NAMALWA (cell line): ENCODE measurements at places on chromosomes 12 and 14.

- no peak for DNase-seq
Observed at GRCh38 chr12:119592232-119592631, 1.3 kb upstream of the TMEM233 start.

DNA sequence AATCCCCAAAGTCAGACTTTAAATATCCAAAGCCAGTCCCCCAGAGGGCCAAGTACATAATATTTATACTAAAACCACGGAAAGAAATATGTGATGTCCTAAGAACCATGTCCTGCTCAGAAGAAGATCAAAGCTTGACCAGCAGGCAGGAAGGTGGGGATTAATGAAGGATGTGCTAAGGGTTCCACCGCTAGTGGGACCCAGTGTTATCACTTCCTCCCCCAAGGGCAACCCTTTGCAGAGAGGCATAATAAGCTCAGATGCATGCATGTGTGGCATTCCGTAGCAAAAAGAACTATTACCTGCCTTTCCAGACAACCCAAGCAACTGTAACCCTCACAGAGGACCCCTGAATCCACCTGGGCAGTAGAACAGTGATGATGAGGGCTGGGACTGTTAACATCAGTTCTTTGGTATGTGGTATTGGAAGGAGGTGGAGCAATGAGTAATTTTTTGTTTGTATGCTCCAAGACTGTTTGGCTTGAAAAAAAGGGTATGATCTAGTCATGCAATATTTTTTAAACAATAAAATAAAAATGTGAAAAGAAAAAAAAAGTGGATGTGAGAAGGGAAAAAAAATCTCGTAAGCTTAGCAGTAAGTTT lies 71.7 kb upstream of the ETV6 start:
- DNase-seq = no peak

- DNase-seq = no peak
Observed at GRCh38 chr12:1518591-1519516, 75.5 kb downstream of the FBXL14 start.

DNA sequence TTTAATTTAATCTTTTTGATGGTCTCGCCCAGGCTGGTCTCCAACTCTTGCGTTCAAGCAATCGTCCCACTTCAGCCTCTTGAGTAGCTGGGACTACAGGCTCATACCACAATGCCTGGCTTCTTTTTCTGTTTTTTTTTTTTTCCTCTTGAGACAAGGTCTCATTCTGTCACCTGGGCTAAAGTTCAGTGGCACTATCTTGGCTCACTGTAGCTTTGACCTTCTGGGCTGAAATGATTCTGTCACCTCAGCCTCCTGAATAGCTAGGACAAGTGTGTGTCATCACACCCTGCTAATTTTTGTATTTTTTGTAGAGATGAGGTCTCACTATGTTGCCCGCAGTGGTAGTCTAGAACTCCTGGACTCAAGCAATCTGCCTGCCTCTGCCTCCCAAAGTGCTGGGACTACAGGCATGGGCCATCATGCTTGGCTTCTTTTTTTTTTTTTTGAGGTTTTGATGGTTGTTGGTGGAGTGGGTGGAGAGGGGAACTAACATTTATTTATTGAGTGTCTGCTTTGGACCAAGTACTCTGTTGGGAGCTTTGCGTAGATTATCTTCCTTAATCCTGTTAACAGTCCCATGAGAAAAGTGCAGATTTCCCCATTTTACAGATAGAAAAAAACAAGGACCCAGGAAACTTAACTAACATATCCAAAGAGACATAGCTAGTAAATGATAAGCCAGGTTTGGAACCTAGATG lies 102.0 kb downstream of the DIP2B start:
- no peak for DNase-seq

DNA sequence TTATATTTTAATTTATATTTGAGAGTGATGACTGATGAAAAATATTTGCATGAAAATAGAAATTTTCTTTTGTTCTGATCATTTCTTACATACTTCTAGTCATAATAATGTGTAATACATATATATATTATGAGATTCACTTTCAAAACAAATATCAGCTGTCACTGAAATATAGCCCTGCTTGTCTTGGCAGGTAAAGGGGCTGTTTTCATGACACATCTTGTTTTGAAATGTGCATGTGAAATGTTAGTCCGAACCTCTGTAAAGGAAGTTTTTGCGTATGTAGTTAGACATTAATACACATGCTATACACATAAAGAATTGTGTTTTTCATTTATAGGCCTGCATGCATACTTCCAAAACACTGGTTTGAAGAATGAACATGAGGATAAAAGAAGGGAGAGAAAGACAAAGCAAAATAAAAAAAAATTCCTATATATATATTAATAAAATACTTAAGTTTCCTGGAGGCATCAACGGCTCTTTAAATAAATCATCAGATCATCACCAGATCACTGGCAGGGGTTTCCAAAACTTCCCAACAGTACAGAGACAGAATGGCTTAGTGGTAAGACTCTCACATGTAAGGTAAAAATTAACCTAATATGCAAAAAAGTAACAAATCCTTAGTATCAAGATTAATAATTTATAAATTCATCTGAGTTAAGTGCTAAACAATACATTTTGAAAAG lies 60.1 kb downstream of the SEL1L start:
- DNase-seq = no peak

GRCh38 chr12:109020796-109021380 lies at the start of gene SVOP:
Gene SVOP (minus strand): TSS chr12:109021068. CDS start chr12:109020868, 200 bp downstream.
- DNase-seq = no peak

DNA sequence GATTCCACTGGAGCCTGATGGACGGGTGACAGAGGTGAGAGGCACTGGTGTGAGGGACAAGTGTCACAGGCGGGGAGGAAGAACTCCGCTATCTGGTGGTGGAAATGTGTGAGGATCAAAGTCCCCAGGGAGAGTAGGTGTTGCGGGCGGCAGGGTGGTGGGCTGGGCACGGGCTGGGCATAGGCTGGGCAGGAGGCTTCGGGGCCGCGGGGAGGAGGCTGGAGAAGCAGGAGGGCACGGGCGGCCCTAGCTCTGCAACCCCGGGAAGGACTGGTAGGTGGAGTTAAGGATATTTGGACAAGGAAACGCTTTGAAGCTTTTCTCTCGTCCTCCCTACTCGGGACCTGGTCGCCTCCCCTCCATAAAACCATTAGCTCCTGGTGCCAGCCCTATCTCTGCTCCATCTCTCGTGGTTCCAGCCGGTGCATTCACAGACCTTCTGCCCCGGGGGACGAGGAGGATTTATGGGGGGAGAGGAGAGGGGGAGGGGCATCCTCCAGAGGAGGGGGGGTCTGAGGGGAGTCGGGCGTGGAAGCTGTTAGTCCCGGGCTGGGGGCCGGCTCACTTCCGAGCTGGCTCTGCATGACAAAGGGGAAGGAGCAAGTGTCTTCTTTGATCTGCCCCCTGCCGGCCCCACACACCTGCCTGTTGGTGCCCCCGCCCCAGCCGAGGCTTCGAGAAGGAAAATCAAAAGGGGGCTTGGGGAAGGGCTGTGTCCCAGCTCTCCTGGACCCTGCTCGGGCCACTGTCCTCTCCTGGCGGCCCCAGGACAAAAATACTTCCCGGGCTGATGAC lies 504 bp downstream of the WNT5B start:
- peak; percentile 56 for DNase-seq

DNA sequence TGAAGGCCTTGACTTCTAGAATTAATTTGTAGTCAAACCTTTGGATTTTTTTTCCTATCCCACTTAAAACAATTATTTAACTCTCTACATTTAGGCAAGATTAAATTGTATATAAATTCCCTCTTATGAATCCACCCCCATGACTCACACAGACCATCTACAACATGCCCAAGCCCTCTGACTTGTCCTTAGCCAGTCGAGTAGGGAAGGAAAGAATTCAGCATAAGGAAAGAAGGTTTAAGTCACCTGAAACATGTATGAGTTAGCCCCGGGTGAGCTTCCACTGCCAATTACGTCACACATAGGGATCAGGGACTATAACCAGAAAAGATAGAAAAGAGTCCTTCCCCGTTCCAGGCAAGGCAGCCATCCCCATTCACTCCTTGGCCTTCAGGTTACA lies 14.9 kb upstream of the RESF1 start:
- no peak for DNase-seq

DNA sequence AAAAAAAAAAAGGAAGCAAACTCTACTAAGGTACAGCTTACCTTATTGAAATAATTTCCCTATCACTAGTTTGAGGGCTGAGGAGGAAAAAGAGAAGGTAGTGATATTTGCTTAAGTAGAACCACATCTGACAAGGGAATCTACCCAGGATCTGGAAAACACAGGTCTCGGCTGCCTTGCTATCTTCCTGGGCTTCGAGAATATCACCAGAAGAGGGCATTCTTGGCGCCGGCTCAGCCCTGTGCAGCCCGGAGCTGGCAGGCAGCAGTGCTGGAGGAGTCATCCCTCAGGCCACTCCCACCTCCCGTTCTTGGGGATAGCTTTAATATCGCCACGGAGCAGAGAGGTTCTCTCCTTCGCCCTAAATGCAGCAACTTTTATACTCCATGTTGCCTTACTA lies 1181.2 kb downstream of the VRK1 start:
- peak; percentile 2 for DNase-seq

DNA sequence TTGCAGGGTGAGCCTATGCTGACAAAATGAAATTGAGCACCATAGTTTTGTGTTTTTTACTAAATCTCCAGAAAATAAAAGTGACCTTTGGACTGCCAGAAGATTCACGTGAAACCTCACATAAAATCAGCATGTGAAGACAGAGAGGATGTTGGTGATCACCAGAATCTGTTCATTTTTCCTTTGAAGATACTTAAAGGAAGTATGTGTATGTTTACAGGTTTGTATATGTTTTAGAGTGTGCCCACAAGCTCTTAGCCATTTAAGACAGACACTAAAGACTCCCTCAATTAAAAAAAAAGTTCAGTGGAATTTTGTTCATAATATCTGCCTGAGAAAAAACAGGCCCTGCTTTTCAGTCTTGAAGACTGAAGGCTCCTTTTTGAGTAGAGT lies 25.9 kb downstream of the DDX47 start:
- no peak for DNase-seq

DNA sequence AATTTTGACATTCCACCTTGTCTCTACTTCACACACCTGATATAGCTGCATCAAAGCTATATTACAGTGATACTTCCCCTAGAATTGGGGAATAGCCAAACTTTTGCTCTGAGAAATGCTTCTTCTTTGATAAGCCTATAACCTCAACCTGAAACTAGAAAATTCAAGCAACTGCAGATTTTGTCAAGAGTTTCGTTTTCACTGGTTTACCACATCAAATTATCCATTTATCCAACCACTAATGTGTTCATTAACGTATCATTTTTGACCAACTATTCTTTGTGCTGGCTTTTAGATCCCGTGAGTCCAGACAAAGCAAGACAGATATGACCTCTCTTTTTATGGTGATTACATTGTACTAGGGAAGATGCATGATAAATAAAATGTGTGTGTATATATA lies 13.5 kb upstream of the TAS2R46 start:
- DNase-seq = no peak

DNA sequence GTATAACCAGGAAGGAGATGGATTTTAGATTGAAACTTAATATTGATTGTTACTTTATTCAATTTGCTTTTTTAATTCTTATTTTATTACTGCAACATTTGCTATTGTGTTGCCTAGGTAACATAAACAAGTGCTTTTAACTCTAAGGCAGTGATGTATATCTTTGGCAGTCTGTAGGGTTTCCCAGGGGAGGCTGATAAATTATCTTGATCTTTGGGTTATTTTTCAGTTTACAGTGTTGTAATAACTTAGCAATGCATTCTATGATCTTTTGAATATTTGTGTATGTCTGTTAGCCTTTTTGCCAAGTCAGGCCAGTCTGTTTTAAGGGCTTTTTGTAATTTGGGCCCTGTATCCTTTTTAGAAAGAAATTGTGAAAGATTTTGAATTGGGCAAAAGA lies 7.8 kb upstream of the DTD2 start:
- peak; percentile 14 for DNase-seq

- no peak for DNase-seq
Observed at GRCh38 chr12:80293347-80293746, 150.7 kb upstream of the PTPRQ start.

DNA sequence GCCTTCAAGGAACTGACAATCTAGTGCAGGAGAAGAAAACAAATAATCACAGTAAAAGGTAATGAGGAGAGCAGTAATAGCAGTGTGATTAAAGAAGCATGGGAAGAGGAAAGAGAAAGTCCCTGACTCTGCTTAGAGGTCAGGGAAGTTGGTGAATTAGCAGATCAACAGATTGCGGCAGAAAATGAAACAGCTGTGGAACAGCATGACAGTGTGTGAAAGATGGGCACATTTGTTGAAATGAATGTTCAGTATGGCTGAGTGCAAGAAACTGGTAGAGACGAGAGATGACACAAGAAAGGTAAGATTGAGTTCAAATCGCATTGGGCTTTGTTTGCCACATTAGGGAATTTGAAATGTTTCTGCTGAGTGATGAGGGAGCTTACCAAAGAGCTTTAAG lies 63.7 kb upstream of the RASSF8 start:
- no peak for DNase-seq

DNA sequence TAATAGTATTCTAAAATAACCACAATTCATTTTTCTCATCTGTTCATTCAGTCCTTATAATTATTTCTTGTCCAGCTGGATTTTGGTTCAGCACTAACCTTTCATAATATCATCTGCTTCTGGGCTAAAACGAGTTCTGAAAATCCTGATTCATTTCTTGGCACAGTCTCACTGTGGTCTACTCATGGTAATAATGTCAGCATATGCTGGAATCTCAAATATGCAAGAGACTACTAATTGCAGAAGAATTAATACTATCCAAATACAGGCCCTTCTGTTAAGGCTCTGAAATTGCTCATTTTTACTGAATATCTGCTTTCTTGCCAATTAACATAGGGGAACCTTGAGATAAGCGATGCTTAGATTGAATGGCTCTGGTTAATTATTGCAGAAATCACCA lies 597.1 kb downstream of the RPL10L start:
- DNase-seq = no peak

DNA sequence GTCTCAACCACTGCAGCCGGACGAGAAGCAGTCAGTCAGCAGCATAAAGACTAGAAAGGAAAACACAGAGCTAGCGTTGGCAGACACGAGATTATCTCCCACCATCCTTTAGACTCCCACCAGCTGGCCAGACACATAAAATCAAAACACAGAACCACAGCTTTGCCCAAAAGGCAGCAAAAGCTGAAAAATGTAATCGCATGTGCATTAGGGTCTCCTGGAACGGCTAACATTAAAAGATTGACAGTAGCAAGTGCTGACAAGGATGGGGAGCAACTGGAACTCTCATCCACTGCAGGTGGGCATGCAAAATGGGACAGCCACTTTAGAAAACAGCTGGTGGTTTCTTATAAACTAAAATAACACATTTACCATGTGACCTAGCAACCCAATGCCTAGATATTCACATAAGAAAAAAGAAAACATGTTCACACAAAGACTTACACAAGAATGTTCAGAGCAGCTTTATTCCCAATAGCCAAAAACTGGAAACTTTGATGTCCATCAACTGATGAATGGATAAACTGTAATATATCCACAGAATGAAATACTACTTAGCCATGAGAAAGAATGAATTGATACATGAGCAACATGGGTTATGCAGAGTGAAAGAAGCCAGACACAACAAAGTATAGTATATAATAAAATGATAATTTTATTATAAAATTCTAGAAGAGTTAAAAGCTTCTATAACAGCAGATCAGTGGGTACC lies 37.7 kb downstream of the NCOR2 start:
- DNase-seq = no peak

GRCh38 chr14:78010688-78011087 lies 159.5 kb upstream of the NRXN3 start:
- DNase-seq = no peak

GRCh38 chr12:101097829-101098580 lies 112.0 kb downstream of the SLC5A8 start:
- no peak for DNase-seq
